SW480 (cell line): ENCODE measurements at places on chromosomes 1 and 21.

GRCh38 chr1:9630331-9631111 is 21.0 kb upstream of the PIK3CD start:
- DNase-seq, result no peak

- peak; percentile 75 for DNase-seq
These were observed 244.4 kb downstream of the PBX1 start for GRCh38 chr1:164803366-164803765.

DNA sequence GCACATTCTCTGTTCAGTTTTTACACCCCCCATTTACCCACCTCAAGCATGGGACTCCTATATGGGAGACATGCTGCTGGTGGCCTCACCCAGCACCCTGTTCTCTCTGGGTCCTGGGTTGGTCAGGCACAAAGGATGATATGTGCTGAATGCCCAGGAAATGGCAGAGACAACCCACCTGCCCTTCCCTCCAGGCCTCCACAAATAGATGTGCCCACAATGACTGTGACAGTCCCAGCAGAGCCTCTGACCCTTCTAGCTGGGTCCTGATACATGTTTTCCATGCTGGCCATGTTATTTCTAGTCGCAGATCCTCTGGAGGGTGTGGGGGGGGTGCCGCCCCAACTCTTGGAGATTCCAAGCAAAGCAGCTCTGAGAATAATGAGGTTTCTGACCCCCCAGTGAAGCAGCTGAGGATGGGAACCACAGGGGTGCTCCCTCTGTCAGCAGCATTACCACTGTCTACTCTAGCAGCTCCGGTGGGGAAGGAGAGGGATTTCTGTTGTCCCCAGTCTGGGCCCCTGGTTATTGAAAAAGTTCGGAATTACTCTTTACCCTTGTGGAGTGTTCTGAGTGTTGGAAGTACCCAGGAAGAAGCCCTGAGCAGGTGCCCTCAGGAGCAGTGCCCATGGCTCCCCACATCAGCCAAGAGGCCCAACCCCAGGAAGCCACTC is 1.2 kb upstream of the CCDC28B start:
- DNase-seq, result no peak

GRCh38 chr1:33260439-33260838 is 4.1 kb downstream of the ZNF362 start:
- no peak for DNase-seq

DNA sequence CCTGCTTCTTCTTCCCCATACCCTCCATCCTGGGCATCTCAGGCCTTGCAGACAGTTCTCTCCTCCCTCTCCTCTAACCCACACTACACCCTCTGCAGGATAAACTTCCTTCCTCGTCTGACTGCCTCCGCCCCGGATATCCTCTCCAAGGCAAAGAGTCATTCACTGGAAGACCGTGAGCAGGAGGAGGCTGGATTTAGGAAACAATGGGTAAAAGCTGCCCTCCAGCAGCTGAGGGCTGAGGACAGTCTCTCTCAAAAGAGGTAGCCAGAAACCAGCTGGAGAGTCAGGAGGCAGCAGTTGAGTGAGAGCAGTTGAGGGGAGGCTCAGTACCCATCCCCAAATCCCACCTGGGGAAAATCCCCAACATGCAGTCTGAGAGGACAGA is 1.4 kb downstream of the CSRP1 start:
- DNase-seq, result no peak

- DNase-seq, result no peak
These were observed 637.3 kb downstream of the MATN1 start for GRCh38 chr1:30085811-30086770.

GRCh38 chr21:42702720-42703119 is 49.3 kb downstream of the PDE9A start:
- no peak for DNase-seq

GRCh38 chr1:7430691-7431090 is 340.4 kb upstream of the VAMP3 start:
- DNase-seq, result no peak

DNA sequence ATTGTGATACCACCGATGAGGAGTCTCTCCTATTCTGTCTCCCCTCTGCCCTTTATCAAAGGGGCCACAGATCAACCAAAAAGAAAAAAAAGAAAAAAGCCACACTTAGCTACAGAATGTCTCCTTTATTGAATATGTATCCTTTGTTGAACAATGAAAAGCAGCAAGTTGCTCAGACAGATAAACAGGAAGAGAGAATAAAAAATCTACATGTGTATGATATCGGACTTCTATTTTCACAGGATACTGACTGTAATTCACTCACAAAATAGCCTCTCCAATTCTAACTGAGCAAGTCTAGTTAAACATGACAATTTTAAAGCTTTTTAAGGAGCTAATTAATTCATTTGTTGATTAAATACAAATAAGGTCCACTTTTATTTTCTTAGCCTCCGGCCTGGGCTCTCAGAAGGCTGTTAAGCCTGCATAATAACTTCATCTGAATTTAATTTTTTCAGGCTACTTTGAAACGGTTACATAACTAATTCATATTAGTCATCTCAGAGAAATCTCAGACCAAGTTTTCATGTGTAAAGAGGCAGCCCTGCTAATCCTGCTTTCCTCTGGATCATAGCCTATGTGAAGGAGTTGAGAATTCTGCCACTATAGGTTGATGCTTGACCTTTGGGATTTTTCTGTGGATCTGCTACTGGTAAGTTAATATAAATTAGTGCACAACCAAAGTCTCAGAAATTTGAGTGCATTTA is 304.1 kb upstream of the NR5A2 start:
- no peak for DNase-seq

- DNase-seq, result no peak
These were observed 11.7 kb downstream of the LAX1 start for GRCh38 chr1:203776636-203777035.

- DNase-seq, result no peak
These were observed 491.5 kb upstream of the B3GALT2 start for GRCh38 chr1:193677874-193678273.

DNA sequence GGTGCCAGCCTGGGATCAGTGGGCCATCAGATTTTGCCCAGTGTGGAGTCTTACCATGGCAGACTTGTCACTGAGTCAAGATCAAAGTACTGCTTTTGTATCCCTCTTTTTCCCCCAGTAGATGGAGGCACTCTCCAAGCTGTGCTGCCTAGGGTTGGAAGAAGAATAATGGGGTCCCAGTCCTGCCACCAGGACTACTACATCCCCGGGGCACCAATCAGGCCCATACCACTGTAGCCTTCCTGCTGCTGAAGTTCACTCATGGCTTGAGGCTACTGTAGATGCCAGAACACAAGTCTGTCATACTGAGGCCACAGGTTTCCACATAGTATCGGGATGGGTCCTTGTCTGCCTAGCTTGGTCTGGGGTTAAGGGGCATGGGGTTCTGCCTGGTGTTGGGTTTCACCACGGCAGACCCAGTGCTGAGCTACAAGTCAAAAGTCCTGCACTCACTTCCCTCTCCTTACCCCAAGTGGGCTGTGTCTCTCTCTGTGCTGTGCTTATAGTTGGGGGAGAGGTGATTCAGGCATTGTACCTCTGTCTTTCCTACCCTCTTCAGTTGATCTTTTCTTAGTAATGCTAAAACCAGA is 53.4 kb downstream of the PKN2 start:
- no peak for DNase-seq

DNA sequence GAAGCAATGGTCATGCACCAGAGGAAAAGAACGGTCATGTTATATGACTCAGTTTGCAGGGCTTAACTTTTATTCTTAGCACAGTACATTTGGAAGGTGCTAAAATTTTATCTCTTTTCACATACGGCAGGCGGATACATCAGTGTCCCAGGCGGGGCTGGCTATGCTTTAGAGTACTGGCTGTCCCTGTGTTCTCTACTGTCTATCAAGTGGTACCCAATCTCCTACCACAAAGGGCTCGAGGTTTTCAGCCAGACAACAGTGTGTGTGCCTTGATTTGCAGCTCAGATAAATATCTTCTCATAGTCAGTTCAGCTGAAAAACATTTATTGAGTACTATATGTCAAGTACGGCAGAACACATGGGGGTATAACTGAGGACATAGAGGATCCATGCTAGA is 65.3 kb downstream of the URB2 start:
- DNase-seq, result no peak

GRCh38 chr1:100360790-100361510 is 8.6 kb downstream of the CDC14A start:
- no peak for DNase-seq

- DNase-seq, result no peak
These were observed at the start of gene CD247 for GRCh38 chr1:167518331-167518700. CD247 (minus strand) TSS chr1:167518529; CDS start chr1:167518465, 64 bp downstream.

- DNase-seq, result no peak
These were observed 2.5 kb upstream of the TMEM9 start for GRCh38 chr1:201156819-201157218.

DNA sequence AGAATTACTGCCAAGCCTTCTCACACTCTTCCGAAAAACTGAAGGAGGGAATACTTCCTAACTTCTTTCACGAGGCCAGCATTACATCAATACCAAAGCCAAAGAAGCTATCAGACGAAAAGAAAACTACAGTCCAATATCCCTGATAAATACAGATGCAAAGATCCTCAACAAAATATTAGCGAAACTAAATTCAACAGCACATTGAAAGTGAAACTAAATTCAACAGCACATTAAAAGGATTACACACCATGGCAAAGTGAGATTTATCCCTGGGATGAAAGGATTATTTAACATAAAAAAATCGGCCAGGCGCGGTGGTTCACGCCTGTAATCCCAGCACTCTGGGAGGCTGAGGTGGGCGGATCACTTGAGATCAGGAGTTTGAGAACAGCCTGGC is 176.8 kb downstream of the FAF1 start:
- DNase-seq, result no peak
